ENCODE measurements at places on chromosomes 16 and 17.

DNA sequence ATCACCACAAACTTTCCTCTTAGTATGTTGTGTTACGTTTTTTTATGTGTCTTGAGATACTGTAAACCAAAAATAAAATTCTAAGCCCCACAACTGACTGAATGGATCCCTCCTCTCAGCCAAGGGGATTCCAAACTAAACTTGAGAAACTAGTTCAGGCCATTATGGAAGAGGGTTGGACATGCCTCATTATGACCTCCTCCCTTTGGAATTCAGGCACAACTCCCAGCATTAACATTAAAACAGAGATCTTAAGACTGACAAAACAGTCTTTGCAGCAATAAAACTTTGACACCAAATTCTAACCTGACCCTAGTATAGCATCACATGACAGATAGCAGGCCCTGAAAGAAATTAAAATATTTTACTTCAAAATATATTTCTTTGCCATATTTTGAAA, 51.1 kb upstream of the SLC47A1 start:
- DNase-seq = no peak

- no peak for DNase-seq
Observed at GRCh38 chr16:88994695-88995094, 17.7 kb upstream of the CBFA2T3 start.

DNA sequence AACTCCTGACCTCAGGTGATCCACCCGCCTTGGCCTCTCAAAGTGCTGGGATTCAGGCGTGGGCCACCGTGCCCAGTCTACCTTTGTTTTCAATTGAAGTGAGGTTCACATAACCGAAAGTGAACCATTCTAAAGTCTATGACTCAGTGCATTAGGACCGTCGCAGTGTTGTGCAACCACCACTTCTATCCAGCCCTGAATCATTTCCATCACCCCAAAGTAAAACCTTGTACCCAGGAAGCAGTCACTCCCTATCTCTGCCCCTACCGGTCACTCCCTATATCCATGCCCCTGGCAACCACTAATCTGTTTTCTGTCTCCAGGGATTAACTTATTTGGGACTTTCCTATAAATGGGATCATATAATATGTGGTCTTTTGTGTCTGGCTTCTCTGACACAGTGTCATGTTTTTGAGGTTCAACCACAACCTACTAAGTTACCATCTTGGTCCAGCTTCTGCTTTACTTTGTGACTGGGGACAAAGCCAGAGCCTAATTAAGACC, 28.3 kb upstream of the CDC42EP4 start:
- no peak for DNase-seq

- no peak for DNase-seq
Observed at GRCh38 chr17:83034525-83034924, 44.9 kb upstream of the METRNL start.

DNA sequence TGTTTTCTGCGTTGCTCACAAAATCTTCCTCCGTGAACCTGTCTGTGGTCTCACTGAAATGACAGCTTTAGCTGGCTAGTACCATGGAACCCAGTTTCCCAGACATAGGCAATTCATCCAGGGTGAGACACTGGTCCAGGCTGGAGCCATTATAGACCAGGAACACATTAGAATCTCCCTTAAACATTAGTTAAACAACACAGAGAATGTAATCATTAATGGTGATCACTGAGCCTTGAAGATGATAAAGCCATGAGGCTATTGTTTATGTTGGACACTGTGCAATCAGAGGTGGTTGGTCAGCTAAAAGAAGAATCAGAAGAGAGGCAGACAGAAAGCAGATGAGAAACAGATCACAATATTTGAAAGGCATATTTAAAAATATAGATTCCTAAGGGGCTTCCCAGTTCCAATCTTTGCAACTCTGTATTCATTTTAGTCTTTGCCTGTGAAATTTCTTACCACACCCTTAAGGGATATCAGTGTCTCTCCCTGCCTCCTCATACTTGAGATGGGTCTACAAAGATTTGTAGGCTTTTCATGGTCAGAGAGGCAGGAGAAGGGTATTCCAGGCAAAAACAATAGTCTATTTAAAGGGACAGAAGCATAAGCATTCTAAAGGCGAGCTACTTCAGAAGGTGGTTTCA, 317.9 kb downstream of the MAP2K6 start:
- no peak for DNase-seq
